ENCODE measurements at places on chromosomes 7 and 10.

GRCh38 chr10:68550747-68551411 is 9.3 kb upstream of the TET1 start:
- peak; percentile 26 for DNase-seq

GRCh38 chr10:119219871-119220270 is 12.5 kb downstream of the GRK5 start:
- DNase-seq: no peak

- no peak for DNase-seq
Measured at GRCh38 chr10:72243822-72244437, 27.9 kb upstream of the ASCC1 start.

- DNase-seq: no peak
Measured at GRCh38 chr7:92421676-92422435, 25.4 kb upstream of the GATAD1 start.

GRCh38 chr10:72832701-72833100 is 60.8 kb upstream of the OIT3 start:
- no peak for DNase-seq

- no peak for DNase-seq
Measured at GRCh38 chr7:18529239-18529638, 33.7 kb downstream of the HDAC9 start.

DNA sequence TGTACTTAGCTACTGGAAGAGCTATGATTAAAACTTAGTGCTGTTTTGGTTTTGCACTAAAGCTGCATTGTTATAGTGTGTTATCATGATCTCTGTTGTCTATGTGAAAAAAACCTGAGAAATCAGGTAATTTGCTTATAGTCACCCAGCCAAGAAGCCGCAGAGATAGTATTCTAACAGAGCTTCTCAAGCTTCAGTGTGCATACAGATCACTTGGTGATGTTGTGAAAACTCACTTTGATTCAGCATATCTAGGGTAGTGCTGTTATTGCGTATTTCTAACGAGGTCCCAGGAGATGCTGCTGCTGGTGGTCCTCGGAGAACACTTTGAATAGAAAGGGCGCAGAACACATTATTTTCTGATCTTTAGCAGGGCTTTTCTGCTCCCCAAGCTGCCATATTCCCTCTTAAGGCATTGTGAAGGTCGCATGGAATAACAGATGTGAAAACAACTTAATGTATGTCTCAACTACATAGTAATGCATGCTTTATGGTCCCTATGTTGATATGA is 68.4 kb upstream of the PDCD4 start:
- no peak for DNase-seq

- DNase-seq: no peak
Measured at GRCh38 chr7:1912593-1913465, 242.8 kb downstream of the ELFN1 start.

- DNase-seq: no peak
Measured at GRCh38 chr7:24591152-24591551, 17.9 kb downstream of the PALS2 start.

- DNase-seq: no peak
Measured at GRCh38 chr10:128300290-128300824, 174.1 kb upstream of the MKI67 start.

- DNase-seq: no peak
Measured at GRCh38 chr10:48383393-48383792, 76.9 kb downstream of the MAPK8 start.

DNA sequence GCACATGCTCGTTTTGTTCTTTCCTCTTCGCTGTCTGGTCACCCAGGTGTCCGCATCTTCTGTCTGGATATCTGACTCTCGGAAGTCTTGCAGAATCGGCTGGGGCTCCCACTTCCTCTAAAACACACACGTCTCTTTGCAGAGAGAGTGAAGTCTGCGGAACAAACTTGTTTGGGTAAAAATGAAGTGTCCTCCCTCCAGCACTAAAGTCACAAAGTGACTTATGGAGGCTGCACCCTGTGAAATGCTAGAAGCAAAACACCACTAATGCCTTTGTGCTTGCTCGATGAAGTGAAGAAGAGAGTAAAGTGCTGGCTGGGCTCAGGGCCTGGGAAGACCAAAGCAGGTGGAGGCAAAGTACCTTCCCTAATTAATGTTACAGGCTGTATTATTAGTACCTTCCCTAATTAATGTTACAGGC is 71.4 kb downstream of the FGFR2 start:
- no peak for DNase-seq

DNA sequence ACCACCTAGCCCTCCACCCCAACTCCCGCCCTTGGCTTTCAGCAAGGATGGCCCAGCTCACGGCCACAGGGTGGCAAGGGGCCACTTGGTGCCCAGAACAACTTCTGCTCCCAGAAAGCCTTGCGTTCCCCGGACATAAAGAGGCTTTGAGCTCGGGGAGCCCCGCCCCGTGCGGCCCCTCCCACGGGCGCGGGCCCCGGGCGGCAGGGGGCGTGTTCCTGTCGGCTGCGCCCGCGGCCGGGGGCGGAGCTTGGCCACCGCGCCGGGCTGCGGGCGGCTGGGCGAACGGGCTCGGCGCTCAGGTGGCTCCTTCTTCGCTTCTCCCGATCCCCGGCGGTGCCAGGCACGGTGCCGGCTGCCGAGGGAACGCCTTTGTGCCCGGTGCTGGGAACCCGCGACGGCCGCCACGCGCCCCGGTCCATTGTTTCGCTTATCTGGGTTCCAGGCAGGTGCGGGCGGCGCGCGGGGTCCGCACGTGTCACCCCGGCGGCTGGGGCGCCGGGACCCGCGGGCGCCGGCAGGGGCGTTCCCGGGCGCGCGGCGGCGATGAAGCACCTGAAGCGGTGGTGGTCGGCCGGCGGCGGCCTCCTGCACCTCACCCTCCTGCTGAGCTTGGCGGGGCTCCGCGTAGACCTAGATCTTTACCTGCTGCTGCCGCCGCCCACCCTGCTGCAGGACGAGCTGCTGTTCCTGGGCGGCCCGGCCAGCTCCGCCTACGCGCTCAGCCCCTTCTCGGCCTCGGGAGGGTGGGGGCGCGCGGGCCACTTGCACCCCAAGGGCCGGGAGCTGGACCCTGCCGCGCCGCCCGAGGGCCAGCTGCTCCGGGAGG is at the start of gene NFE2L3:
TSS of gene NFE2L3 (plus strand) at position 246 of the 829 bp plus-strand sequence. CDS start at position 547, 301 bp downstream.
- DNase-seq: peak; percentile 61

DNA sequence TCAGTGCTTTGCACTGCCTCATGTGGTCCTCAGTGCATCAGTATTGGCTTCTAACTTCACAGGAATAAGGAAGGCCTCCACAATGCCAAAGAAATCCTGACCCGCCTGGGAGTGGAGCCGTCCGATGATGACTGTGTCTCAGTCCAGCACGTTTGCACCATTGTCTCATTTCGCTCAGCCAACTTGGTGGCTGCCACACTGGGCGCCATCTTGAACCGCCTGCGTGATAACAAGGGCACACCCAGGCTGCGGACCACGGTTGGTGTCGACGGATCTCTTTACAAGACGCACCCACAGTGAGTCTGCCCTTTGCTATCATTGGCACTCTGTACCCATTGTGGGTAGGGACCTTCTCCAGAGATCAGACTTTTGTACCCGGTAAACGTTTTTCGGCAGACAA is 36.9 kb downstream of the TACR2 start:
- DNase-seq: no peak

Data from stimulated activated naive CD4-positive, alpha-beta T cell (primary cell).